ENCODE measurements at places on chromosomes 5 and 9.
A peak's percentile ranks its signal among the peaks of the same experiment; 100 is the strongest.

DNA sequence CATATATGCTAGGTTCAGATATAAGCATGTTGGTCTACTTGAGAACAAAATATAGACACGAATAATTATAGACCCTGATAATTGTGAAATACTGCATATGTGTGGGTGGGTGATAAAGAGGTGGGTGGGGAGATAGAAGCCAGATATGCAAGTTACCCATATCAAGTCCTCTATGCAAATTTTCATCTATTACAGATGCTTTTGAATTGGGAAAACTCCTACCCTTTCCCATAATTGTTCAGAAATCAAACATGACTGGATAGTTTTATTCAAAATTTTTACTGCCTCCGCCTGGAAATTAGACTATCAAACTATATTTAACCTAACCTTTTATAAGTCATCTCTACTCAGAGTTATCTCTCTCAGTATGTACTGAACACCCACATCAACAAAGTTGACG is 157.5 kb downstream of the MEF2C start:
- DNase-seq, result no peak

DNA sequence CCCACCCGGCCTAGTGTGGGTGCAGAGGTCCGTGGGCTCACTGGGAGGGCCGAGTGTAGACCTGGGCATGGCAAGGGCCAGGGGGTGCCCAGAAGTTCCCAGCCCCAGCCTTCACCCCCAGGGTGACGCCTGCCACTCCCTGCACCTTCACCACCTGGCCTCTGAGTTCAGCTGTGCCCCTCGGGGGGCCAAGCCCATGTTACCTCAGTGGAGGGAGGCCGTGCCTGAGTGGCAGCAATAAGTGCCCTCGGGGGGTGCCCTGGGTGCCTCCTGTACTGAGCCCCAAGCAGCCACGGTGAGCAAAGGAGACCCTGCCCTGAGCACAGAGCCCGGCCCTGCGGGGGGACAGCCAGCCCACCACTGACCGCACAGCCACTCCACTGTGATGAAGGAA is 10.3 kb upstream of the FCN2 start:
- no peak for DNase-seq

GRCh38 chr5:1002271-1002546 is 6.4 kb upstream of the NKD2 start:
- DNase-seq, result no peak

DNA sequence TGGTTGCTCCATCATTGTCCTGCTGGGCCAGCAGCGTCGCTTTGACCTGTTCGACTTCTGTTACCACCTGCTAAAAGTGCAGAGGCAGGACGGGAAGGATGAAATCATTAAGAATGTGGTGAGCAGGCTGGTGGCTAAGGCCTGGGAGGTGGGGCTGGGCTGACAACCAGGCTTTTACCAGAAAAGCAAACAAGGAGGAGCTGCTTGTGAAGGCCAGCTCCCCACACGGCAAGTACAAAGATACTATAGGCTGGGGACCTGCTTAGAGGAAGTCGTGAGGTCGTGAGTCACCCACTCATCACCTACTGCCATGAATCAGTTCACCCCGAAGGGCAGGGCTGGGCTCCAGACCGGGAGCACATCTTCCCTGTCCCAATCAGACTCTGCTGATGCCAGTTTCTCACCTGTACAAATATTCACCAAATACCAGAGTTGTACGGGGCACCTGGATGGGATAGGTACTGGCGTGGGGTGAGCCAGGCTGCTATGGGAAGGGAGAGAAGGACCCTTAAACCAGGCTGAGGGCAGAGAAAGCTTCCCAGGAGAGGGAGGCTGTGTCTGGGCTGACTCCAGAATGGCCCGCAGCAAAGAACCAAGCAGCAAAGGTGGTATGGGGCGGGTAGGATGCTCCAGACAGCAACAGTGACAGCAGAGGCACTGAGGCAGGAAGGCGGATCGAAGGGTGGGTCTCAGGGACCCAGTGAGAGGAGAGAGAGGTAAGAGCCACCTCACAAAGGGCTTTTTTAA is 69.3 kb upstream of the NIPAL4 start:
- peak; percentile 54 for DNase-seq

DNA sequence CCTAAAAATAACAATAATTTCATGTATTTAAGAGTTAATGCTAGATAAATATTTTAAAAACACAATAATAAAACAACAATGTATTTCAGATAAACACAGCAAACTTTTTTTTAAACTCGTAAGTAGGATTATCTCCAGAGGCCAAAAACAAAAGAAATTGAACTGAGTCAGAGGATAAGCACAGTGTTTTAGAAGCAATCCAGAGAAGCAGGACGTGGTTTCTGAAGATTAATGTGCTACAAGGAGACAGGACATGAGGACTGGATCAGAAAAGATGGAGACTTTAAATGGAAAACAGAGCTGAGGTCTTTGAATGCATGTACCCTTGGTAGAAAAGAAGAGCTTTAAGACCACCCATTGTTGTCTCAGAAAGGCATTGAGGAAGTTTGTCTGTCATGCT is 491.2 kb upstream of the TLE4 start:
- no peak for DNase-seq

- DNase-seq, result no peak
These were observed 288.0 kb downstream of the IZUMO3 start for GRCh38 chr9:24257726-24258125.

DNA sequence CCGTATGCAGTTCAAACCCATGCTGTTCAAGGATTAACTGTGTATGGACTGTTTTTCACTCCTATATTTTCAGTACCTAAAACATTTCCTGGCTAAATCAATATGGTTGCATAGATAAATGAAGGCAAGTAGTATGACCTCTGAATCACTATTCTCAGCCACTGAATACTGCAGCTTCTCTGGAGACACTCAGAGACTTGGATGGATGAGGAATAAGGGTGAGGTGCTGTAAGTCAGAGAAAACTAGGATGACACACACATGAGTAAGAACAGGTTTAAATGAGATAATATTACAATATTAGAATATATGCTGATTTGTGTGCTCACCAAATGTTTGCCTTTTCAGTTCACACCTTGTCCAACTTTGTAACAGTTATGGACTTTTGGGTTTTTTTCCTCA is 26.0 kb upstream of the ANXA1 start:
- DNase-seq, result no peak

DNA sequence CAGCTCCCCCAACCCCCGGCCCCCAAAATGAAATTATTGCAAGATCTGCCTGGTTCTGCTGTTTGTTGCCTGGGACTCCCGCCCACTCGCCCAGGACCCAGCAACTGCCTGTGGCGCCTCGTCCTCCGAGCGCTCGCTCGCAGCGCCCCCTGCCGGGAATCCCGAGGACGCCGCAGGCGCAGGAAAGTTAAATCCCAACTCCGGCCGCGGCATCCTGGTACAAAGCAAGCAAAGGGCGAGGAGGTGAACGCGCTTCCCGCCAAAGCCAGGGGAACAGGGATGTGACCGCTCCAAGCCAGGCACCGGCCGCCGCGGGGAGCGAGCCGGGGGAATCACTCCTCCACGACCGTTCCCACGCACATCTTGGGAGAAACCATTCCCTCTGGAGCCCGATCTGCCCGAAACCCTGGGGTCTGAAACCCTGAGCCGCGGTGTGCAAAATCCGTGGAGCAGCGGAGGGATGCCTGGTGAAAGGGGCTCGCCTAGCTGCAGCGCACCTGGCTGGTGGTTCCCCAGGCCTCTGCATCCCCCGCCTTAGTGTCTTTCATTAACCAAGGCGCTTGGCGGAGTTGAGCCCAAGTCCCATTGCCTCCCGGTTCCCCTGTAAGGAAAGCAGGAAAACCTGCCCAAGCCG is 1.3 kb downstream of the SEMA5A start:
- peak; percentile 39 for DNase-seq

GRCh38 chr9:115209601-115210306 is 91.8 kb upstream of the TNC start:
- DNase-seq, result no peak

GRCh38 chr5:163861670-163862069 is 356.3 kb downstream of the MAT2B start:
- no peak for DNase-seq

DNA sequence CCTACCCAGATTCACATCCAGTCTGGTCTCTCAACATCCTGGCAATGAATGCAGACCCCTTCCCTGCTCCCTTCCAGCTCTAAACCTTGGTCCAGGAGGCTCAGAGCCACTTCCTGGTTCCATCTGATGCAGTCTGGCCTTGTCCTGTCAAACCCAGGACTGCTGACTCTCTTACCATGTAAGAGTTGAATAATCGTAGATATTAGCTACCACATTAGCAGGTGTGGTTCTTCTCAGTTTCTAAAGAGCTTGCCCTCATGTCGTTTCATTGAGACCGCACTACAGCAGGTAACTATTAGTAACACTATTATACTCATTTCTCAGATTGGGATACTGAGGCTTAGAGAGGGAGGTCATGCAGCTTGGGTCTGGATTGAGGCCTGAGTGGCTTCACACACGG is 133.3 kb downstream of the BOD1 start:
- no peak for DNase-seq

GRCh38 chr5:142313682-142314081 is 11.1 kb downstream of the SPRY4 start:
- no peak for DNase-seq

GRCh38 chr5:171152382-171152781 is 156.7 kb upstream of the TLX3 start:
- DNase-seq, result no peak

DNA sequence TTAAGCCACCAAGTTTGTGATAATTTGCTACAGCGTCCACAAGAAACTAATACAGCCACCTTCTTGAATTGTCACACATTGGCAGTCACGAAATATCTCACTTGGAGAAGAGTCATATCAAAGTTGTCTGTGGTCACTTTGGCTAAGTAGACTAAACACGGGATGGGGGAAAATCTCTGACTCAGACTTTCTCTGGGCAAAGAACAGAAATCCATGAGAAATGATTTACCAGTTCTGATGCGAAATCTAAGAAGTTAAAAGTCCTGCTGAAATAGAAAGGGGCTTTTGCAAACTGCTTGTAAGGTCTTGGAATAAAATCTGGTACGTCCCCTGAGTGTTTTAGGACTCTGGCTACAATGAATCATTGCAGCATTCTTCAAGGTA is 158.4 kb downstream of the COL23A1 start:
- DNase-seq, result no peak

GRCh38 chr9:125966466-125966865 is 219.3 kb downstream of the PBX3 start:
- DNase-seq, result no peak

GRCh38 chr9:69070201-69070600 is 34.6 kb downstream of the FXN start:
- no peak for DNase-seq

DNA sequence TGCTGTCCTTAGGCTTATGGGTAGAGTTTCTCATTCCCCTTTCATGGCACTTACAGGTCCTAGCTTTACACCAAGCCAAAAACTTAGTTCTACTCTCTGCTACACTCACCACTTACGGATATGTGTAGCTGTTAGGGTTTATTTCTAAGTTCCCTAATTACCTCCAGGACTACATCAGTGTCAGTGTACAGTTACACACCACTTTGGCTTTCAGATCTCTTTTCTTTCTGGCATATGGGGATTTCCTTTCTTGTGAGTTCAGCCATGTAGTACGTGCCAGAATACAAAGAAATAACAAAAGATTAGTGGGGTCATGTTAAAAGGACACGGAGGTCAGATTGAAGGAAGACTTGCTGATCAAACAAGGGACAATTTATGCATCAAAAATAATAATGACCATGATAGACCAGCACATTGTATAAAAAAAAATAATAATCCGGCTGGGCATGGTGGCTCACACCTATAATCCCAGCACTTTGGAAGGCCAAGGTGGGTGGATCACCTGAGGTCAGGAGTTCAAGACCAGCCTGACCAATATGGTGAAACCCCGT is 41.8 kb downstream of the LYRM7 start:
- no peak for DNase-seq

DNA sequence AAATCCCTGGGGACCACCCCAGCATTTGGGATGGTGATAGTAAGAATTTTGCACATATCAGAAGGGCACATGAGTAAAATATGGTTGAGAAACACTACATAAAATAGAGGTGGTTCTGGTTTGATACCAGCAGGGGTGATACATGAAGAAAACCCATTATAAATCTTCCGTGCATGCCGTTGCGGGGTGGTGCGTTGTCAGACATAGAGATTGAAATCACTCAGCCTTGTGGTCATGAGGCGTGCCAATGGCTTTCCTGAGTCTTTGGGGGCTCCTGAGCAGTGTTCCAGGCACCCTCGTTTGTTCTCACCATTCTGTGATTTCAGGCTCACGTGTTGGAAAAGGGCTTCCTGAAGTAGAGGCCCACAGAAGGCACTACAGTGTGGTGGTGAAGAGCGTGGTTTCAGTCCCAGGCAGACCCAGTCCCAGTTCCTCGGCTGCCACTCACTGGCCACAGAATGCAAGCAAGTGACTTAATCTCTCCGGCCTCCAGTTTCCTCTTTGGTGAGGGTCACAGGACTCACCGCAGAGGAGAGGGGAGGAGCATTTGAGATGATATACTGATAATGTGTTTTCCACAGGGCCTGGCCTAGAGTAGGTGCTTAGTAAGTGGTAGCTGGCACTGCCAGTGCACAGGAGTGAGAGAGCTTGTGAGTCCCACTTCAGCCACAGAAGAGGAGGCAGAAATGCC is 20.5 kb upstream of the GLRX start:
- peak; percentile 65 for DNase-seq

DNA sequence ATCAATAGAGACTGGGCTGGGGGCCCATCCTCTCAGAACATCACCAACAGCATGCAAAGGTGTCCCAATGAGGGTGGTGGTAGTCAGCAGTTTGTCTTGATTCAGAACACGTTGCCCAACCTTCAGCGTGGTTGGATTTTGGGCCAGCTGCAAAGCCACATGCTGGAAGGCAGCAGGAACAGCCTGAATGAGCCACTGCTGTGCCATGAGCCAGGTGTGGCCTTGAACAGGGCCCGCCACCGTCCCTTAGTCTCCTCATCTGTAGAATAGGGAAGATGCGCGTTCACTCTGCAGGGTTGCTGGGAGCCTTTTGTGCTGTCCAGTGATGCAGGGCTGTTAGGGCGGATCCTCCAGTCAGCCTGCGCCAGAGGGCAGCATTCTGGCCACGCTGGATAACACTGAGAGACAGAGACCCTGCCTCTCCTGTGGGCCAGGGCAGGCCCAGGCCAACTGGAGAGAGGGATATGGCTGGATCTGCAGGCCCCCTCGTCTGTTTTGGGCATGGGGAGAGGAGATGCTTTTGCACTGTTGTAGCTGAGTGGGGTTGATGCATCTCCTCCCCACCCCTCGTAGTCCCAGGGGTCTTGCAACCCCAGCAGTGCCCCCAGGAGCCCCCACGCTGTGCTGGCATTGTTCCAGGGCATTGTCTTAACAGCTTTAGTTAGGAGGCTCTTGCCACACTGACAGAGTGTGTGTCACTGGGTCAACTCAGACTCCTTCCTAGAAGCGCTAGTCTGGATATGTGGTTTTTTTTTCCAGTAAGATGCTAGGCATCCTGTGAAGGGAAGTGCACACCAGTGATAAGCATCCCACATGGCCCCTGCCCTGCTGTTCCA is 42.1 kb downstream of the SLC46A2 start:
- no peak for DNase-seq

- no peak for DNase-seq
These were observed 9.8 kb upstream of the RAPGEF6 start for GRCh38 chr5:131644822-131645221.

DNA sequence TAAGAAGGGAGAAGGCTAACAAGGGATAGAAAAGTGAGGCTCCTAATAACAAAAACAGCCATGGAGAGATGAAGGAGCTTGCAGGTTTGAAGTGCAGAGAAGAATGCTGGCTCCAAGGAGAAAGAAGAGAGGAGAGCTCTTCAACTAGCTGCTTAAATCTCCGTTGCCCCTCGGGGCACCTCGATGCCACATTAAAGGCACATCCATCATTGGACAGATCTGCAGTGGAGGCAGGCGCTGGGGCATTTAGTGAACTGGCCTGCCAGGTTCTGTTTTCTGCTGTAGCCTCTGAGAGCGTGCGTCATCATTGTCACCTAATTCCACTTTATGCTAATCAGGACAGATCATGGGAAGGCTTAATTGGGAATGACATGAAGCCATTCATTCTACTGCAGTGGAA is 1426.2 kb upstream of the WWC1 start:
- DNase-seq, result no peak
